Heart left ventricle (tissue), 16 donors: ENCODE measurements at places on chromosomes 5 and 9. TPM values are rescaled to one million over a fixed set of nuclear protein-coding genes. Genes with fewer than 3 reads are reported as not detected.

- DNase-seq = no peak
These were observed 14.2 kb upstream of the AGGF1 start for GRCh38 chr5:77015938-77016569.

GRCh38 chr5:103951776-103952175, 389.2 kb upstream of the NUDT12 start:
- DNase-seq = no peak

- DNase-seq = no peak
These were observed 106.5 kb upstream of the LPAR1 start for GRCh38 chr9:111144741-111145140.

IL5 gene
- total RNA-seq = not detected

SMC2 gene
- total RNA-seq = 16.2 TPM
